ENCODE measurements at places on chromosomes 7 and 10. TPM values are rescaled to one million over a fixed set of nuclear protein-coding genes. Genes with fewer than 3 reads are reported as not detected.

GNG11 gene
- total RNA-seq = not detected

ASB10 gene
- not detected for total RNA-seq

DNA sequence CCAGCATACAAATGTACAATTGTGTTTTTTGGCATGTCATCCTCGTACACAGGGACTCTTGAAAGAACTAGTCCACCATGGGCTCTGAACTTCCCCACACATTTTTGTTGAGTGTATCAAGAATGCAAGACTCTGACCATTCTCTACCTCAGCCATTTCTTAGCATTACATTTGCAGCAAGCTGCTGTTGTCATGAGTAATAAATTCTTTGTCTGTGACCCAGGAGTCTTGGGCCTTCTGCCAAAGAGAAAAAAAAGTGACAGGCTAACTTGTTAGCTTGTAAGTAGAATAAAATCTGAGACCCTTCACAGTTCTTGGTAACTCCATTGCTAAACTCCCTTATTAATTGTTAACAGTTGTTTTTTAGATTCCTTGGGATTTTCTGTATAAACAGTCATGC is 542.3 kb upstream of the MBL2 start:
- no peaks in the 10 kb centered on the region for H3K36me3 ChIP-seq
- DNase-seq = no peak
- H3K27ac ChIP-seq = no peak overlapping the region
- H3K4me1 ChIP-seq = no peaks in the 10 kb centered on the region

CCDC71L gene
- 19.5 TPM for total RNA-seq

- peak; percentile 82 for DNase-seq
- H3K27ac ChIP-seq = no peak overlapping the region
- H3K4me3 ChIP-seq = no peak overlapping the region
- H3K4me1 ChIP-seq = peaks cover 18% of the 10 kb centered on the region
These were observed 29.6 kb downstream of the MINDY4 start for GRCh38 chr7:30800785-30801252.

AKR1C4 gene
- not detected for total RNA-seq

GRCh38 chr10:36538953-36539586 is 586.3 kb upstream of the ANKRD30A start:
- no peaks in the 10 kb centered on the region for H3K36me3 ChIP-seq
- no peak overlapping the region for H3K4me3 ChIP-seq
- H3K4me1 ChIP-seq = no peaks in the 10 kb centered on the region
- H3K27ac ChIP-seq = no peak overlapping the region

PAOX gene
- 9.3 TPM for total RNA-seq

TWIST1 gene
- 7.5 TPM for total RNA-seq

DNA sequence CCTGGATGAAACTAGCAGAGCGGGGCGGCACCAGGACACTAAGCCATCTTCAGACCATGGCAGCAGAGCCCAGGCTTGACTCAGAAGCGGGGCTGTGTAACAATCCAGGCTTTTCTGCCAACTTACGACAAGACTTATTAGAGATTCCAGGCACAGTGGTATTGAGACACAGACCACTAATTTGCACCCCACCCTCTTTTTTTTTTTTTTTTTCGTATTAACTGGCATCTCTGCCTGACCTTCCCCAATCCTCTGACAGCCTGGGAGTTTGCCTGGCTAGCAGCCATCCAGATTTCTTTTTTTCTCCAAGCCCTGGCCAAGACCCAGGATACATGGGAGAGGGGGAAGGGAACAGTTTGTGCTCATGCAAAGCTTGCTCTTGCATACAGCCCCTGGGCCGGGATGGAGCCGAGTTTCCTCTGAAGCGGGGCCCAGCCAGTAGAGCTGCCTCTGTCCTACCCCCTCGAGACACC is 182.4 kb downstream of the PLXNA4 start:
- no peak for DNase-seq
- H3K36me3 ChIP-seq = no peaks in the 10 kb centered on the region
- no peak overlapping the region for H3K4me3 ChIP-seq
- H3K27me3 ChIP-seq = peaks cover 16% of the 10 kb centered on the region
